ENCODE measurements at places on chromosomes 16 and 17. TPM values are rescaled to one million over a fixed set of nuclear protein-coding genes. Genes with fewer than 3 reads are reported as not detected.

DDX52 gene
- 44.7 TPM for total RNA-seq

SCGB1C2 gene
- not detected for total RNA-seq

EVI2B gene
- 0.21 TPM for total RNA-seq

GAS2L2 gene
- not detected for total RNA-seq

HP gene
- total RNA-seq = not detected

TMC7 gene
- 1.6 TPM for total RNA-seq

ATP2C2 gene
- total RNA-seq = not detected

AHSP gene
- not detected for total RNA-seq

LRRC46 gene
- total RNA-seq = 0.35 TPM

SDK2 gene
- 38.5 TPM for total RNA-seq

NAGS gene
- 0.41 TPM for total RNA-seq

DNA sequence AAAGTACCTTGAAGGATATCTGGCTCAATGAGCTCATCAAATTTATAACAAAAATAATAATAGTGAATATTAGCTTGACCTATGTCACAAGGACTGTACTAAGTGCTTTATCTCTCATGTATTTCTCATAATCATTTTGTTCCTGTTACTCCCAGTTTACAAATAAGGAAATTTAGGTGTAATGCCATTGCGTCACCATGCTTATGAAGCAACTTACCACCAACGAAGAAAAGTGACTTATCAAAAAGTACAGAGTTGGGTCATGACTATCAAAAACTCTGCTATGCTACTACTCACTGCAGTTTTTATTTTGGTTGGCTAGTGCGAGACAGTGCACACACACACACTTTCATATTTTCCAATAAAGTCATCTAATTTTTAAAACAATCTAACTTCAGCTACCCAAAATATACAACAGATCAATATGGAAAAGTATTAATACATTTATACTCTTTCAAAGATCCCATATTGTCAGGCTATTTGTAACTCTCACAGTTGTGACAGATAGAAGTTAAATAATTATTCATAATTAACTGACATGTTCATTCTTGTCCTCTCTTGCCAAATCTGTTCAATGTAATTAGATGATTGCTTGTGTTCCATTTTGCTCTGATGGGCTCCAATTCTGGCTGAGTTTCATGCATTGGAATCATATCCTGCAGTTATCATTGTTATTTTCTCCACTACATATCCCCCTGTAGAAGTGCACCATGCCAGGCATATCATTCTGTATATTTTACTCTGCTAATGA lies 119.4 kb downstream of the KCNJ2 start:
- no peak overlapping the region for H3K4me3 ChIP-seq
- H3K36me3 ChIP-seq = no peaks in the 10 kb centered on the region
- H3K27me3 ChIP-seq = no peaks in the 10 kb centered on the region
- no peak overlapping the region for H3K27ac ChIP-seq

GRCh38 chr17:42920106-42920900 lies 19.7 kb downstream of the G6PC1 start:
- H3K4me3 ChIP-seq = no peak overlapping the region
- H3K27me3 ChIP-seq = peaks cover 2% of the 10 kb centered on the region
- no peaks in the 10 kb centered on the region for H3K36me3 ChIP-seq
- H3K4me1 ChIP-seq = peaks cover 51% of the 10 kb centered on the region

DNA sequence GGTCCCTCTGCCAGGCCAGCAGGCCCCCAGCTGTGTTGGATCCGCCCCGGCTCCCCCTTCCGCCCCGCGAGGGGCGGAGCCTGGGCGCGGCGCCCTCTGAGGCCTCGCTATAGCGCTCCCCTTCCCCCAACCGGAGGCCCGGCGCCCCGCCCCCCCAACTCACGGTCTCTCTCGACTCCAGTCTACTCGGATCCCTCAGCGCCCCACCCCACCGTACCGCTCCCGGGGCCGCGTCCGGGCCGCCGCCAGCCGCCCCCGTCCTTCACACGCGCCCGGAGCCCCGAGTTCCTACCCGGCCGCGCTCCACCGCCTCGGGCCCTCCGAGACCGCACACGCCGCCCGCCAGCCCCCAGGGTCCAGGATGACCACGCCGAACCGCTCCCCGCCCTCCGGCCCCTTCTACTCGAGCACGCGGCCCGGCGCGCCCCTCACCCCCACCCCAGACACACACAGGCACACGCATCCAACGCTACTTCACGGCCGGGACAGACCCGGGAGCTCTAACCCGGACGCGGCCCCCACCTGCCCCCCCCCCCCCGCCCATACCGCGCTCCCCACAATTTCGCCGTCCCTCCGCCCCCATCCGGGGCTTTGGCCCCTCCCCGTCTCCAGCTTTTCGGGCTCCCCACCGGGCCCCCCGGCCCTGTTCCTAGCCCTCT lies 1.4 kb downstream of the PHF23 start:
- DNase-seq = no peak
- H3K27ac ChIP-seq = peak overlapping the region; percentile 96
- peak overlapping the region; percentile 93 for H3K4me3 ChIP-seq
- H3K27me3 ChIP-seq = no peaks in the 10 kb centered on the region
- H3K36me3 ChIP-seq = peaks cover 21% of the 10 kb centered on the region

DNA sequence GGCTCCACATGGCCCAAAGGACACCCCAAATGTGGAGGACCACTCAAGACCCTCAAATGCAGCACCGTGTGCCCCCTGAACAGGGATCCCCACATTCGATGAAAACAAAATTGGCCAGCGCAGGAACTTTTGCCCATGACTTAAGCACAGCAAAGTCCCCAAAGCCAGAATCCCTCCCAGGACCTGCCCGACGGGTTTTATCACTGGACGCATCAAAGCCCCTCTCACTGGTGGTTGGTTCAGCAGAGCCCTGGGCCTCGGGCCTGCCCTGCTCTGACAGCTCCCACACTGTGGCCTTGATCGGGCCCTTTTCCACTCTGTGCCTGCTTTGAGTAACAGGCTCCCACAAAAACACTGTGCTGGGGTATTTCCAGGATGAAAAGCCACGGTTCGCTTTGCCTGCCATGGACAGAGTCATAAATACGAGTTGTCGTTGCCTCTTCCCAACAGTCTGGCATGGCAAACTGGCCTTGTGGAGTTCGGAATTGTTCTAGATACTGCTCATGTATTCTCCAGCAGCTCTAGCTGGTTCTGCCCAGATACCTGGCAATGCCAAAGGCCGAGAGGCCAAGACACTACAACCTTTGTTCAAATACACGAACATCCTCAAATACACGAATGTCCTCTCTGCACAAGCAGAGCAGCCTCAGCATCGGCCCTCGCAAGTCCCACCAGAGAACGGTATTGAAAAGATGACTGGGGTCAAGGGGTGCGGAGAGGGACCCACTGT lies 46.4 kb downstream of the TBC1D16 start:
- DNase-seq = peak; percentile 61
- no peaks in the 10 kb centered on the region for H3K36me3 ChIP-seq
- H3K27me3 ChIP-seq = no peaks in the 10 kb centered on the region
- H3K4me1 ChIP-seq = peaks cover 69% of the 10 kb centered on the region
- peak overlapping the region; percentile 59 for H3K27ac ChIP-seq

DNA sequence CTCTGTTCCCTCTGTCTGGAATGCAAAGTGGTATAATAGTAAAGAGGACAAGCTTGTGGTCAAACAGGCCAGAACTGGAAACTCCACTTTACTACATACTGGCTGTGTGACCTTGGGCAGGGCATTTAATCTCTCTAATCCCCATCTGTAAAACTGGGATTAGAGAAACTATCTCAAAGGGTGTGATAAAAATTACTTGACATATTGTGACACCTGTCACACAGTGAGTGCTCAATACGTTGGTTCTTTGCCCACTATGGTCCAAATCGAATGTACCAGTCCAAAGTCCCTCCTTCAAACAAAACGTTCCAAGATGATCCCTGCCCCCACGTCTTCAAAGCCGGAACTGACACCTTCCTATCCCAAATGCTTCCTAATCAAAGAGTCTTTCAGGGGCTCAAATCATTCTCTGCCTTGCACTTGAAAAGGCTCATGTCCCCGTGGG lies 734 bp downstream of the PGAP3 start:
- DNase-seq = no peak
- H3K4me1 ChIP-seq = peaks cover 19% of the 10 kb centered on the region
- H3K27me3 ChIP-seq = no peaks in the 10 kb centered on the region
- peak overlapping the region; percentile 94 for H3K4me3 ChIP-seq
- H3K36me3 ChIP-seq = peaks cover 10% of the 10 kb centered on the region

- no peaks in the 10 kb centered on the region for H3K4me1 ChIP-seq
- no peaks in the 10 kb centered on the region for H3K36me3 ChIP-seq
- no peaks in the 10 kb centered on the region for H3K27me3 ChIP-seq
- no peak for DNase-seq
- H3K4me3 ChIP-seq = no peak overlapping the region
Measured at GRCh38 chr16:24178496-24178895, 77.6 kb upstream of the CACNG3 start.

- DNase-seq = peak; percentile 100
- peak within 1 kb of the TSS; percentile 85 for H3K4me3 ChIP-seq
- peaks cover 20% of the 10 kb centered on the region for H3K4me1 ChIP-seq
- H3K27ac ChIP-seq = peak within 1 kb of the TSS; percentile 66
- H3K36me3 ChIP-seq = peaks cover 5% of the 10 kb centered on the region
Measured at GRCh38 chr16:1942810-1943726, at the start of gene MSRB1. MSRB1 (minus strand) TSS chr16:1943199; CDS start chr16:1943156, 43 bp downstream.

- H3K36me3 ChIP-seq = no peaks in the 10 kb centered on the region
- peaks cover 29% of the 10 kb centered on the region for H3K4me1 ChIP-seq
- peak; percentile 28 for DNase-seq
- H3K4me3 ChIP-seq = no peak overlapping the region
Measured at GRCh38 chr17:77349976-77350830, 209.4 kb downstream of the SEC14L1 start.

DNA sequence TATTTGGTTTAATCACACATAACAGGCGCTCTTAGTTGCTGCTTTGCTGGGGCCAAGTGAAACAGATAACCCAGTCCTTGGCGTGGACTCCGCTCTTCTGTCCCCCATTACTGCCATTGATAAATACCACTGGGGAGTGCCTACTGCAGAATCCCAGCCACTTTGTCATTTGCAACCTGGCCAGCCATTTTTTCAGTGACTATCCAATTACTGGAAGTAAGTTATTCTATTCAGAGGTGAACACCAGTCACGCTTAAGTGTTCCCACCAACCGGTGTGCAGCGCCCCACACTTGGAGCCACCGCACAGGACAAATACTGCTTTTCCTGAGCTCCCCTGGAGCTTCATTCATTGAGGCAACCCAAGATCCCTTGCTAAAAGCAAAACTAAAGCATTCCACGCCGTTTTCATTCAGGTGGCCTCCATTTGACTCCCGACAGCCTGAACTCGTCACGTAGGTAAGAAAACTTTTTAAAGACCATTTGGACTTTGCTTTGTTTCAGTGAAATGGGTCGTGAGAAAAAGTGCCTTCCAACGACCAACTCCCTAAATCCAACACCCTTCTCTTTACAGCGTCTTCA lies 1.8 kb downstream of the USP7 start:
- DNase-seq = no peak
- H3K4me3 ChIP-seq = peak overlapping the region; percentile 85
- H3K36me3 ChIP-seq = no peaks in the 10 kb centered on the region
- H3K27ac ChIP-seq = peak overlapping the region; percentile 79

DNA sequence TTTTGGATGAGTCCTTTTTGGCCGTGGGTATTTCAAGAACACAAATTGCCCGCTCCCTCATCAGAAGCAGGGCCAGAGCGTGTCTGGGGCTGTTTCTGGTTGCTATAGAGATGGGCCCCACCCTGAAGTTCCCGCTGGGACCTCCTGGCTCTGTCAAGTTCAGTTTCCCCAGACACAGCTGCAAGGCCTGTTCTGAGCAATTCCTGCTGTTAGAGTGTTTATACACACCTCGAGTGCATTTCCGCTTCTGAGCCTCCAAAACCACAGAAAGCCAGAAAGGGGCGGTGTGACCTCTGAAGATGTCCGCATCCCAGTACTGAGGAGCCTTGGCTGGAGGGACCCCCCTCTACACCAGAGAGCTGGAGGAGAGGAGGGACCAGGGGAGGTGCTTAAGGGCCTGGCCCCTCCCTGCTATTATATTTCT lies 9.3 kb upstream of the WBP2 start:
- no peaks in the 10 kb centered on the region for H3K27me3 ChIP-seq
- H3K4me3 ChIP-seq = peak overlapping the region; percentile 6
- DNase-seq = no peak
- H3K4me1 ChIP-seq = peaks cover 25% of the 10 kb centered on the region
- no peaks in the 10 kb centered on the region for H3K36me3 ChIP-seq

DNA sequence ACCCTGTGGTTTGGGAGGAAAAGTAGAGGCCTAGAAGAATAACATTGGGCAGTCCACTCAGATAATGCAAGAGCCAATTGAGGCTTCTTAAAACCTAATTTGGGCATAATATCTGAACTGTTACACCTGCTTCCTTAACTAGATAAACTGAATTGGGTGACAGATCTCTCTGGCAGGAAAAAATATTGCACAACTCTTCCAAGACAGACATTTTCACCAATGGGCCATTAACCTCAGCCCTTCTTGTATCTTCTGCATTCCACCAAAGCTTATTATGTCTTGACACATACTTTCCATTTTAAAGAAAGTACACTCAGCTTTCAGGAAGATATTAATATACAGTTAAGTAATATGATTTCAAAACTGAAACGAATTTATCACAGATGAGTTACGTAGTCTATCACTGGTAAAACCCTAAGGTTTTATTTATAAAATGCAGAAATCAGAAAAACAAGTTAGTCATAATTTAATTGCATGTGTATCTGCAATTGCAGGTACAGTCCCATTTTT lies 79.9 kb upstream of the MON1B start:
- H3K4me1 ChIP-seq = no peaks in the 10 kb centered on the region
- no peak overlapping the region for H3K27ac ChIP-seq
- no peak overlapping the region for H3K4me3 ChIP-seq

DNA sequence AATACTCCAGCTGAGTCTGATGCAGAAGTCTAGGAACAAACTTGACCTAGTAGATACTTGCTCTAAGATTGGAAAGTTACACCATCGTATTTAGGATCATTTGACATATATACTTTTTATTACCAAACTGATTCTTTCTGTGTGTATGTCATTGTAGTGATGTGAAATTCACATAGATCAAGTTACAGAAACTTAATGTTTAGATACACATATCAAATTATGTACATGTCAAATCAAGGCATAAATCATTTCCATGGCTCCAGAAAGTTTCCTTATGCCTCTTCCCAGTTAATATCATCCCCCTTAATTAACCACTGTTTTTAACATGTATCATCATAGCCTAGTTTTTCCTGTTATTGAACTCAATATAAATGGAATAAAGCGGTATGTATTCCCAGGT lies 292.0 kb upstream of the CDH11 start:
- peaks cover 24% of the 10 kb centered on the region for H3K4me1 ChIP-seq
- H3K27me3 ChIP-seq = no peaks in the 10 kb centered on the region
- peaks cover 1% of the 10 kb centered on the region for H3K36me3 ChIP-seq
- DNase-seq = no peak

- peaks cover 1% of the 10 kb centered on the region for H3K36me3 ChIP-seq
- no peak overlapping the region for H3K4me3 ChIP-seq
- peaks cover 50% of the 10 kb centered on the region for H3K27me3 ChIP-seq
- no peak for DNase-seq
- H3K4me1 ChIP-seq = peaks cover 9% of the 10 kb centered on the region
Measured at GRCh38 chr17:77915594-77916021, 42.9 kb upstream of the TNRC6C start.

GRCh38 chr17:27993161-27993695 lies 49.2 kb upstream of the NLK start:
- DNase-seq = no peak
- no peak overlapping the region for H3K27ac ChIP-seq
- no peak overlapping the region for H3K4me3 ChIP-seq
- H3K27me3 ChIP-seq = peaks cover 16% of the 10 kb centered on the region
- no peaks in the 10 kb centered on the region for H3K36me3 ChIP-seq
